ENCODE measurements at places on chromosomes 7 and 10. TPM values are rescaled to one million over a fixed set of nuclear protein-coding genes. Genes with fewer than 3 reads are reported as not detected.

Gene PDE1C
- 0.31 TPM for total RNA-seq

Gene CAV1
- 1,029 TPM for total RNA-seq

Gene GOT1
- total RNA-seq = 33.8 TPM

Gene GPR37
- not detected for total RNA-seq

Gene CCAR1
- 69.7 TPM for total RNA-seq

Gene ASB10
- total RNA-seq = not detected

Gene LBX1
- total RNA-seq = not detected

Gene SPDYE2
- not detected for total RNA-seq

Gene PIP
- not detected for total RNA-seq

Gene ASCC1
- 29.6 TPM for total RNA-seq

Gene RBAK
- total RNA-seq = 8.8 TPM

Gene ATOH7
- total RNA-seq = not detected

Gene GPR141
- total RNA-seq = not detected

Gene ZNF117
- 1.7 TPM for total RNA-seq

Gene CTAGE4
- total RNA-seq = not detected

Gene LRRC27
- total RNA-seq = 5.8 TPM

Gene NKX1-2
- not detected for total RNA-seq

Gene MMD2
- not detected for total RNA-seq

Gene DYDC1
- total RNA-seq = not detected

Gene HYAL4
- not detected for total RNA-seq

Gene CUBN
- total RNA-seq = 0.70 TPM

Gene CPXM2
- total RNA-seq = not detected

Gene ADRB1
- not detected for total RNA-seq

Gene SND1
- total RNA-seq = 246 TPM

Gene SFXN2
- 4.2 TPM for total RNA-seq

Gene NKX6-2
- not detected for total RNA-seq

Gene OR2A1
- not detected for total RNA-seq

Gene VENTX
- not detected for total RNA-seq

Gene GIMAP6
- total RNA-seq = not detected

Gene HABP2
- total RNA-seq = not detected

Gene ZPBP
- total RNA-seq = not detected

All from HFFc6 (cell line).